ENCODE measurements at places on chromosomes 7 and 10. TPM values are rescaled to one million over a fixed set of nuclear protein-coding genes. Genes with fewer than 3 reads are reported as not detected.

Gene CPA4
- 4.7 TPM for total RNA-seq

- no peak for DNase-seq
Observed at GRCh38 chr7:37918526-37918925, 1.9 kb upstream of the SFRP4 start.

- DNase-seq, result peak; percentile 70
Observed at GRCh38 chr7:135980665-135981180, 3.6 kb upstream of the MTPN start.

DNA sequence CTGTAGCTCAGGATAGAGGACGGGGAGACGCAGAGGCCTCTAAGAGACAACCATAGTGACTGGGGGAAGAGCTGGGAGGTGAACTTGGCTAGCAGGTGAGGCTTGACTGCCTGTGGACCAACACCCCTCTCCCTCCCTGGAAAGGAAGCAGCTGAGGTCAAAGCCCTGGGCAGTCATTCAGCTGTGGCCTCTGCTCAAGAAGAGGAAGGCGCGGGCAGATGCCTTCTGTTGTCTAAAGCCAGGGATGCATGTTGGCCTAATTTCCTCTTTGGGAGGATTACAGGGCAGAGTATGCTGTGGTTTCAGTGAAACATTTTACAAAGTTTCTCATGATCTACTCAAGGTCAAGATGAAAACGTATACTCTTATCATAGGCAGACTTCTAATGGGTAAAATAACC lies 327.1 kb downstream of the PRPF18 start:
- DNase-seq, result peak; percentile 63

DNA sequence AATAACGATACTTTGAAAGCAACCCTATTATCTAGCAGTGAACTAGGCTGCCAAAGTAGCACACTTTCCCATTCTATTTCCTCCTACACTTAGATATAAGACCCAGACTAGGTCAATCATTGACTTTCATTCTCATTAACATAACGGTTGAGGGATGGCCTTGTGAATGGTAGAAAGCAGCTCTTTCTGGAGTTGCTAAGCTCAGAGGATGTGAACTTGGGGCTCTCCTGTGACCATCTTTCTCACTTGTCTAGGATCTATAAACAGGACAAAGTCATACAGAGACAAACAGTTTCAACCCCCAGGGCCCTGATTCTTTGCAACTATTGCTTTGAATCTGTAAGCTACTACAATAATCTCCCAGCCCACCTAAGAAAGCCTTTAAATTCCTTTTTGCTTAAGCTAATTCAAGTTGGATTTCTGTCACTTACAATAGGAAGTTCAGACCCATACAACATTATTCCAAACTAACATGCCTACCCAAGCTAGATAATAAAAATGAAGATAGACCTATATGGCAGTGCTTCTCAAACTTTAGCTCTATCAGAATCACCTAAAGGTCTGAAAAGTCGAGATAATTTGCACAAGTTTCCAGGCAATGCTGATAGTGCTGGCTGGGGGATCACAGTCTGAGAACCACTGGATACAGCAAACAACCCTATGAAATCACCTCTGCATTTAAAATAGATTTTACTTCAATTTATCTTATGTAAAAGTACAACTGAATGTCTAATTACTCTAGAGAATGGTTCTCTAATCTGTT lies 16.7 kb downstream of the P4HA1 start:
- peak; percentile 67 for DNase-seq

All from renal cortical epithelial cell (primary cell).